ENCODE measurements at places on chromosomes 7 and 10.
A peak's percentile ranks its signal among the peaks of the same experiment; 100 is the strongest.

DNA sequence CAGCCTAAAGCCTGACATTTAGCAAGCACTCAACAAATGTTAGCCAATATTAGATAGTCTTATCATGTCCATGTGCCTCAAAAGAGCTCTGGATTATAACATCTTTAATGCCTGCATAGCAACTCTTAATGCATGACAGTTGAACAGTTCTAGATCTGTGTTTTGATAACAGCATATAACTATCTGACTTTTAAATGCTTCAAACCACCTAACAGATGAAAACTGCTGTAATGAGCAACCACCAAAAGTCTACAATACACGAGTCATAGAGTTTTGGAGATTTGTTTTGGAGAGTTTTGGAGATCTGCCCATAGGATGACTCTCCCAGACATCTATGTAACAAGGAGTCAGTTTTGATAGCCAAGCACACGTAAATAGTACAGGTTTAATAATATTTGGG lies 227.3 kb downstream of the TWIST1 start:
- no peak for DNase-seq

DNA sequence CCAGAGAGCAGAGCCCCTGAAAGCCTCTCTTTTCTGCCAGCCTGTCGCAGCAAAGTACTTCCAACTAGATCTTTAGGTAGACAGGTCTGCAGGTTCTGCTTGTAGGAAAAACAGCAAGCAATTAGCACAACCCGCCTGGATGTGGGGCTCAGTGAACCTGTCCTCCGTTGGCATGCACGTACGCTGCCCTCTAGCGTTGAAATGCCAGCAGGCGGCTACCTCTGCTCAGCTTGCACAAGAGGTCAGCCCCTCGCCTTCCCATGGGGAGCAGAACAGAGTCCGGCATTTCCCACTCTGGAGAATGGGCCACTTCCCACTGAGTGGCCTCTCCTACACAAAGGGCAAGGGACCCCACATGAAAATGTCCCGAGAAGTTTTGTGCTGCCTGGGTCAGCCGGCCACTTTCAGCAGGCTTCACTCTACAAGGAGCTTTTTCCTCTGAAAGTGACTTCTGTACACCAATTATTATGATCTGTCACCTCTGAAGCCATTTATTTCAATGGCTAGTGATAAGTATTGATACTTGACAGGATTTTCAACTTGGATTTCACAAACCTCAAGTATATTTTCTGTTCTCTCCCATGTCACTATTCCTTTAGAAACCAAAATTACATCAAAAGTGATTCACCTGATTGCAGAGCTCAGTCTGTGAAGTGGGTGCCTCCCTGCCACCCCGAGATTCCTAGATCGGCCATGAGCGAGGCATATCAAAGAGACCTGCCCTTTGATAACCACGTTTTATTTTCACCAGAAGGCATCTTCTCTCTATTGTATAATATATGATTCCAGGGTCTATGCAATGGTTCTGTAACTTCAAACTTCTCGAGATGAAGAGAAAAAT lies 56.7 kb downstream of the JCAD start:
- peak; percentile 83 for DNase-seq

GRCh38 chr10:118820326-118821116 lies 65.8 kb upstream of the CACUL1 start:
- no peak for DNase-seq

- no peak for DNase-seq
Measured at GRCh38 chr10:48363617-48364355, 57.3 kb downstream of the MAPK8 start.

DNA sequence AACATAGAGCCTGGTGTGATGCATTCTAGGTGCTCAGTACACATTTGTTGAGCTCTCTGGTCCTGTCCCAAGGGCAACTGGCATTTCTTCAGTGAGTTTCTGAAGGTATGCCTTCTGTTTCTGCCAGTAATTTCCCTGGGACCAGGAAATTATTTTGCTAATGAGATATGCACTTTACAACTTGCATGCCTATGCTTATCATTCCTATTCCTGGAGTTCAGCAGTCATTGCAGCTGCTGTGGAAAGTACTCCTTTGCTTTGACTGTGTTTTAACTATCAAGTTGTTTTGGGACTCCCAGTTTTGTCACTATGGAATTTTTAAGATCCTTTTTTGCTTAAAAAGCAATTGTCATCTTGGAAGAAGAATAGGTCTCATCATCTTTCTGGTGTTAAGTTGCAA lies 283.0 kb downstream of the BBS9 start:
- DNase-seq: no peak

GRCh38 chr7:98613601-98614425 lies 3.3 kb upstream of the NPTX2 start:
- DNase-seq: no peak

GRCh38 chr10:124627866-124628675 lies 116.1 kb downstream of the FAM53B start:
- DNase-seq: no peak

DNA sequence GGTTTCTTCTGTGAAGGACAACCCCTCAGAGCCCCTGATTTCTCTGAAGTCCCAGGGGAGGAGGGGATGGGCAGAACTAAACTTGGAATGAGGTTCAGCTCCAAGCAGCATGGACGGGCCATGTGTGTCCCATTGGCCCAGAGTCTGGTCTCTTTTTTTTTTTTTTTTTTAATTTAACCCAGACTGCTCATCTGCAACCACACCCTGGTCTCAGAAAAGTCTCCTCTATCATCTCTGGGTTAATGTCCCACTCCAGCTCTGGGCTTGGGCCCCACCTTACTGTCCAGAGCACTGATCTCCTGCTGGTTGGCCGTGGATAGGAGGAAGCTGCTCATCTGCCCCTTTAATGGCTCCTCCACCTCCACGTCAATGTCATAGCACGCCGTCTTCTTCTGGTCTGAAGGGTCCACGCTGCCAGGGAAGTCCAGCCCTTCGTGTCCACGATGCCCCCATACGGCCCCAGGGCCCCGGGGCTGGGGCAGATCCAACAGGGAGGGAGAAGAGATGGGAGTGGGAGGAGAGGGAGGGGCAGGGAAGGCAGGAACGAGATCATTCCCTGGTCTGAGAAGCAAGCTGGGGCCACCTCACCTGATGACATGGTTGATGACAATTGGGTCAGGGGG lies 7.7 kb downstream of the CHPF2 start:
- DNase-seq: no peak

DNA sequence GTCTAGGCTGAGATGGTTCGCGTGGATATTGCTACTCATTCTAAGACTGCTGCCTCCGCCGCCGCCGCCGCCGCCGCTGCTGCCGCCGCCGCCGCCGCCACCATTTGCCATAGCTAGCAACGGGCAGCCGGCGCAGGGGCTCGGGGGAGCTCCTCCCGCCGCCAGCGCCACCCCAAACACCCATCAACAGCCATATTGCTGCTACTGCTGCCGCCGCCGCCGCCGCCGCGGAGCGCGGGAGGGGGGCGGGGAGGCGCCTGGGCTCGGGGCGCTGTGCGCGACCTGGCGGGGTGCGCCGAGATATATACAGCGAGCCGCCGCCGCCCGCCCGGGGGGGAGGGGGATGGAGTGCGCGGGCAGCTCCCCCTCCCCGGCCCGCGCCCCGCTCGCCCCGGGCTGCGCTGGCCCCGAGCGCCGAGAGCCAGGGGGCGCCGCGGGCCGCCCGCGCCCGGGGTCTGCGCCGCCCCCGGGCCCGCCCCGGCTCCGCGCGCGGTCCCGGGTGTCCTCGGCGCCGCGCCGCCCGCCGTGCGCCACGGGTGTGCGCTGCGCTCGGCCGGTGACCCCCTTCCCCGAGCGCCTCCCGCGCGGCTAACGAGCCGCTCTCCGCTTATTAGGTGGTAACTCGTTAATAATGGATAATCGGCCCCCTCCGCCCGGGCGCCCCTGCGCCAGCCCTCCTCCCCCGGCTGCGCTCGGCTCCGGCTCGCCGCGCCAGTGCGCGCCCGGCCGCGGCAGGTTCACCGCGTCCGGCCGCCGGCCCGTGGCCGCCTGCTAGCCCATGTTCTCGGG lies at the start of gene KCNMA1:
KCNMA1 (minus strand) TSS at position 277 of the 789 bp plus-strand sequence.
- DNase-seq: no peak

DNA sequence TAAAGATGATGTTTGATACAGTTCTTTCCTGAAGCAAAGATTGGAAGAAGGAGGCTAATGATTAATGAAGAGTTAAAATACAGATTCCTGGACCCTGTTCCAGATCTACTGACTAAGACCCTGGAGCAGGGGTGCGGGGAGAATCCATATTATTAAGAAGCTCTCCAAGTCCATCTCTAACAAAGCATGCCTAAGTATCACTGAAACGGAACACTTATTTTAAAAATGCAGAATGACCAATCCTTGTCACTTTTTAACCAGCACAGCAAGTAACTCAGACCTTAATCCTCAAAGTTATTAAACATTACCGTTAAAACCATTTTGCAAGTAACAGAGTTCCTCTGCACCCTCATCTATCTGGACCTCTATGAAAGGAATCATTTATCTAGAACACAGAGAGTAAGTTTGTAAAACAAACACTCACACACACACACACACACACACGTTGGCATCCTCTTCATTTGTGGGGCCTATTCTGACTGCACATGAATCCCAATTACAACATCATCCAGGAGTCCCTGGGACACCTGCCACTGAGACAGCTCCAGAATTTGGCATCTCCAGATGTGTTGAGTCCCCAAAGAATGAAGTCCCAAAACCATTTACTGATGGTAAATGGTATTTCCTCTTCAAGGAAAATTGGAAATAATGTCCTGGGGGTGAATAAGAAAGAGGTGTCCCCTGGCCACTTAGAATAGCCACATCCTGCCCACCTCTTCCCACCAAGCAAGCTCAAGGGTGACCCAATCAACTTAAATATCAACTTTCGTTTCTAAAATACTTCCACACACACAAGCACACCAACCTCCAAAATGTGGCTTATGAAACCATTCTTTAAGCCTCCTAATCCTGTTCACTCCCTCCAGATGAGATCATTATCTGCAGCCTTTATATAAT lies 117.5 kb downstream of the PARD3 start:
- DNase-seq: no peak

- no peak for DNase-seq
Measured at GRCh38 chr10:23198610-23198939, 6.5 kb downstream of the PTF1A start.

- no peak for DNase-seq
Measured at GRCh38 chr7:5582532-5582935, 158.9 kb upstream of the TNRC18 start.

DNA sequence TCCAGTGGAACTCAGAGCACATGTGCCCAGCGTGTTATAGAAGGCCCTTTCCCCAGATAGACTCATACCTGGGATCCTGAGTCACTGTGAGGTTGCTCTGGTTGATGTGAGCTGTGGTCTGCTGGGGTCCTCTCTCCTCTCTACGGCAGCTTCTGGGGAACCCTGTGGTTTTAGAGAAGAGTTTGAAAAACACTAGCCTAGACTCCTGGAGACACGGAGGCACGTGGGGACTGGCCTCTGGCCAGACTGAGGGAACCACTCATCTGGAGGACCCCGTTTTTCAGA lies 10.3 kb downstream of the ZNF775 start:
- DNase-seq: no peak

GRCh38 chr7:50620433-50620832 lies 55.2 kb upstream of the DDC start:
- no peak for DNase-seq

- no peak for DNase-seq
Measured at GRCh38 chr10:49116509-49117375, 1.4 kb upstream of the VSTM4 start.

- no peak for DNase-seq
Measured at GRCh38 chr10:53638006-53638405, 865.4 kb upstream of the MBL2 start.

DNA sequence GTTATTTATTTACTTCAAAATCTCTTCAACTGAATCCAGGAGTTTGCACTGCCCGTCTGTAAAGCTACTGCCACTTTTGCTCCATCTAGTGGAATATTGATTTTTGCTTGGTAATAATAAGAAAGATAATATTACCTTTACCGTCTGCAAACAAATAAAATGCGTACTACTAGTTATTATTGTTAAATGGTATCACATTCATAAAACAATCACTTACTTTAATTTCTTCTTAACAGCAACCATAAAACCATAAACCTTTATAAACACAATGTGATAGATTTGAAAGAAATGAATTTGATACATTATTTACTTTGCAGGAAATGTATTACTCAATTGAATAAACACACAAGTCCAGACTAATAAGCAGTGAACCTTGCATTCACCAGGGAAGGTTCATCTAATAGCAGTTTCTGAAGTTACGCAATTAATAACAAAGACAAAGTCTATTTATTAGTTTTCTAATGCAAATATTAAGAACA lies 6.4 kb downstream of the AGMO start:
- no peak for DNase-seq

GRCh38 chr7:77370606-77371005 lies 45.5 kb downstream of the GSAP start:
- DNase-seq: no peak

- no peak for DNase-seq
Measured at GRCh38 chr10:126503392-126504062, 115.2 kb upstream of the ADAM12 start.

DNA sequence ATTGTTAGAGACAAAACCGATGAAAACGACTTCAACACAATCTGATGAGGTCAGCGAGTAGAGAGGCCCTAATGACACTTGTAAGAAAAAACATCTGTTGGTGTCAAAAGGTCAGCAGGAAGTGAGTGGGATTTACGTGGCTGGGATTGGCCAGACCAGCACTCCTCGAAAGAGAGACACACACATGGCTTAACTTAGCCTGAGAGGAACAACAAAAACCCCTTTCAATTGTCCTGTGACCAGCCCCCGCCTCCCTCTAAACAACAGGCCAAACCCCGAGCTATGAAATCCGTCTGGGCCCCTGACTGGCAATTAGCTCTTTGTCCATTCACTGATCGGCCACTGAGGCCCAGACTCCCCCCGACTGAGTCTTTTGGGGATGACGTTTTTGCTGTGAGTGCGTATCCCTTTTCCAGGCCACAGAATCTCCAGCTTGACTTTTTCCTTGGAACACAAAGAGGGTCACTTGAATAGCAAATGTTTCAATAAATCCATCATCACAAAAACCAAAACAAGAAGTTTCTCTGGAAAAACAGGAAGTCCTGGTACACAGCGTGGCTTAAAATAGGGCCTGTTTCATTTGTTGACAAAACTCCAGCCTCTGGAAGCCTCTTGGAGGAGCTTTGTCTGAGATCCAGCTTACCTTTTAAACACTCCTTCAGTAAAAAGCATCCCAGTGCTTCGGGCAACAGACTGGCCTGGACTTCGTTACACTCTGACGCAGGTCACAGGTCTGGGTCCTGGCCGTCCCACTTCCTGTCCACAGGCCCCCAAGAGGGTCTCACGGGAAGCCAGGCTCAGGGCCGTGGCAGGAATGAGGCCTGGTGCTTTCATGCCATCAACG lies 103.0 kb downstream of the CTBP2 start:
- DNase-seq: peak; percentile 75

DNA sequence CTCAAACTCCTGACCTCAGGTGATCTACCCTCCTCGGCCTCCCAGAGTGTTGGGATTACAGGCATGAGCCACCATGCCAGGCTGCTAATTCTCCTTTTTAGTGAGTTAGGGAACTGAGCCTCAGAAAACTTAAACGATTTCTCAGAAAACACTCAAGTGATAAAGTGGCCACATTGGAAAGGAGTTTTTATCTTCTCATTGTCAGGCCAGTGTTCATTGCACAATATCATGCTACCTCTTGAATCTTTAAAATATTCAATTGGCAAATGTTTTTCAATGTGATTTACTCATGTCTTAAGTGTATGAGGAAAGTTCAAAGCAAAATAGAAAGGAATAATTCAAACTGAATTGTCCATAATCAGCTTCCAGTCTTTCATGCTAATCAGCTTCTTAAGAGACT lies 80.7 kb downstream of the ITGB8 start:
- DNase-seq: no peak

Data from Right ventricle myocardium inferior (tissue), 1 donor.